CD8-positive, alpha-beta memory T cell (primary cell): ENCODE measurements at places on chromosomes 3 and 15.

DNA sequence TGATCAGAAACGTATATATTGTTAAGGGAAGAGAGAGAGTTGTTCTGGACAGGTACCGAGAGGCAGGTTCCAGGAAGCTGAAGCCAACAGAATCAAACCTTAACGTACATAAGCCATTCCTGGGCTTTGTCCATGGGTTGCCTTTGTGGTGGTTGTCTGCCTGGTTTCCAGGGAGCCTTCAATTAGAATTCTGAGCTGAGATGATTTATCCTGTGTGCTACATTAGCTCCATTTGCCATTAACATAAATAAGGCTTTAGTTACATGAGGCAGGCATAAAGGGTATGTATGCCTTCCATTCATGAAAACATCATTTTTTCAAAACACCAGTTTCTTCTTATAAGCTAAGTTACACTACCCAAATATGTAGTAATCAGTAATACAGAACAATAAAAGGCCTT lies 729.4 kb upstream of the CFAP20DC start:
- no peak for DNase-seq

- DNase-seq: no peak
Measured at GRCh38 chr15:76223521-76223920, 87.7 kb downstream of the ETFA start.

DNA sequence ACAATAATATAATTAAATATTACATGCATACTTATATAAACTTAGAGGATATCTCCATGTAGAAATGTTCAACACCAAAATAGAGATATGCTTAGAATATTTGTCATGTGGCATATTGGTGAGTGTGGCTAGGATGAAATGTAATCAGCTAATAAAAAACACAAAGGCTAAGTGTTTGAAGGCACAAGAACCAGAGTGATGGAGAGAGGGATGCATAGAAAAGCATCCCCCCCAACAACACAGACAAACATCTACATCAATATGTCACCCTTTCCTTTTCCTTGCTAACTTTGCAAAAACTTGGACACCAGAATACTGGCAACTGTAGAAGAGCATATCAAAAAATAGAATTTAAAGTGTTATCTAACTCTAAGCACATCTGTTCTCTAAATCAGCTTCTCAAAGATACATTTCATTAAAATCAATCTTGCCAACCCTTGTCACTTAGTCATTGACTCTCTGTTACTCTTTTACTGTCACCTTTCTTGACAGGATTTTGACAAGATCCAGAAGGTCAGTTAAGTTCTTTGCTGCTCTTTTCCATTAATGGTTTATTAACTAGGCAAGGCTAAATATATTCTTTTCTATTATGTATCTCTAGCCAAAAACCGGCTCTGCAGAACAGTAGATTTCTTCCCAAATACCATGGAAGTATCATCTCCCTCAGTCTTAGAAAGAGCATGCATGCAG lies 695.9 kb downstream of the OTOL1 start:
- no peak for DNase-seq

GRCh38 chr3:175240921-175241320 lies 381.8 kb downstream of the NAALADL2 start:
- no peak for DNase-seq

DNA sequence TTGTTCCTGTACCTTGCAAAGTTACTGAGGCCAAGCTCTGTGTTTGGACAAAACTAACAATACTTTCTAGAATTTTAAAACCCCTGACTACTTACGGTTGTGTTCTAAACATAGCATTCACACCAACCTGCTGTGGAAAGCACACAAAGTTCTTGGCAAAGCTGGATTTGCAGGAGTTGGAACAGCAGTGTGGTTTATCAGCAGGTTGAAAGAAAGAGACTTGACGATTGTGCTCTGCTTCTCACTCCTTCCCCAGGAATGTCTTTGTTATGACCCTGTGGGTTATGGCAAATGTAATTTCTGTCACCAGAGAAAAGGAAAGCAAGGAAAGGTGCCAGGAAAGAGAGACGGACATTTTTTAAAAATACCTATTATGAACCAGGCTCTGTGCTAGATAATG lies 165.5 kb upstream of the TGFBR2 start:
- no peak for DNase-seq

DNA sequence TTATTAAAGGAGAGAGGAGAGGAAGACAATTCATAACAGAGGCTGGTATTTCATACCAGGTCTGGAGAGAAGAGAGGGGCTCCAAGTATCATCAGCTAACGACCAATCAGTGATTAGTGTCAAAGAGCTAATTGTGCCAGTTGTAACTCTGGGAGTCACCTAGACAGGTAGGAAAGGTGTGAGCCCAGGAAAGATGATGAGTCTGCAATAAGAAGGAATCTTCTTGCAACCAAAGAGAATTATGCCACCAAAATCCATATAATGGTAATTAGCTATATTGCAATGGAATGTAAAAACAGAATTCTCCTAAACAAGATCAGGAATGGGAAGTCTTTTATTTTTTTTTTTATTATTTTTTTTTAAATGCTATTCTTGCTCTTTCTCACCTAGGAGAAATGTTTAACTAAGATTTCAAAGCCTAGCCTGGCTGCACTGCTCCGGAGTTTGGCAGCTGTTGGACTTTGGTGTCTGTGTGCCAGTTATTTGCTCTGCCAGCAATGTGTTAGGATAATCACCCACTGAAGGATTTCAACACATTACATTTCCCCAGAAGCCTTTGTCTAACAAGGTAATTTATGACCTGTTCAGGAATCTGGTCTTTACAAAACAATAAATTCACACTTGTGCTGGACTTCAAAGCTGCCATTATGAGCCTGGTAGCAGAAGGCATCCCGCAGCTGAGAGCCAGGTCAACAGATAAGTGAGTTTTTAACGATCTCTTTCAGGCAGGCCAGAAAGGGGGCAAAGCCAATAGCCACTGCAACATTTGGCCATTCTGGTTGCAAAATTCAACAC lies 89.4 kb downstream of the FOXB1 start:
- DNase-seq: no peak

GRCh38 chr3:187737368-187738070 lies 7.7 kb downstream of the BCL6 start:
- peak; percentile 56 for DNase-seq
